ENCODE measurements at places on chromosomes 13 and 19. TPM values are rescaled to one million over a fixed set of nuclear protein-coding genes. Genes with fewer than 3 reads are reported as not detected.

ZNF229 gene
- total RNA-seq: 7.7 TPM

USHBP1 gene
- not detected for total RNA-seq

KLK8 gene
- total RNA-seq: not detected

FAM216B gene
- total RNA-seq: not detected

CEACAM6 gene
- total RNA-seq: not detected

ZNF93 gene
- 8.8 TPM for total RNA-seq

C5AR1 gene
- 0.05 TPM for total RNA-seq

SULT2A1 gene
- total RNA-seq: not detected

PINLYP gene
- 2.5 TPM for total RNA-seq

OR7C1 gene
- total RNA-seq: not detected

NFKBIB gene
- total RNA-seq: 16.5 TPM

MAB21L1 gene
- 0.84 TPM for total RNA-seq

SYCN gene
- total RNA-seq: not detected

GPR108 gene
- 54.7 TPM for total RNA-seq

CYSLTR2 gene
- 0.12 TPM for total RNA-seq

PPFIA3 gene
- 2.4 TPM for total RNA-seq

KCNRG gene
- total RNA-seq: 0.17 TPM

SPINT2 gene
- 8.9 TPM for total RNA-seq
